Hippocampal formation (tissue), 2 donors: ENCODE measurements at places on chromosomes 5 and 9.

DNA sequence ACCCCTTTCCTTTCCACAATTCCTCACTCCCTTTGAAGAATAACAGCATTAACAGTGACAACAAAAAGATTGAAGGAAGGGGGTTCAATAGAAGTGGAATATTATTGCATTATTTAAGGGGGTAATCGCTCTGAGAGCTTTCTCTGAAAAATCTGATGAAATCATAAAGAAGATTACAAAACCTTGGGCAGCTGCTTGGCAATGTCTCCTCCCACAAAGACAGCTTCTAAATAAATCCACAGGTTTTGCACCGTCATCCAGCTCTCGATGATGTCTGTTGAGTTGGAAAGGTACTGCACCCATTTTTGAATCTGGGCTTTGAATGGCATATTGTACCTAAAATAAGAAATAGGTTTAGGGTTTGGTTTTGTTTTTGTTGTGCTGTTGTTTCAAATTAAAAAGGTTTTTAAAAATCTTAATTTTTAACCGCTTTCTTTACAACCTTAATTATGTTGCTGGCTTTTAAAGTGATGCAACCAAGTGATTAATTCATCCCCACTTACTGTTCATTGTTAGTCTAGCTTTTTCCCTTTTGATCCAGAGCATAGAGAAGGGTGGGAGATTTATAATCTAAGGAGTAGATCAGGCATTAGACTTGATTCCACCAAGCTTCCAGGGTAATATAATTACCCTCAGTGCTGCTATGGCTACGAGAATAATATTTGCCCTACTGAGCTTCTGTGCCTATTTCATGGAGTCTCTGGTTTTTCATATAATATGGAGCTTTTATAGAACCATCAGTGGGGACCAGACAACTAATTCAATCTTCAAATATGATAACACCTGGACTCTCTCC lies 85.0 kb downstream of the DNAH5 start:
- DNase-seq = no peak

DNA sequence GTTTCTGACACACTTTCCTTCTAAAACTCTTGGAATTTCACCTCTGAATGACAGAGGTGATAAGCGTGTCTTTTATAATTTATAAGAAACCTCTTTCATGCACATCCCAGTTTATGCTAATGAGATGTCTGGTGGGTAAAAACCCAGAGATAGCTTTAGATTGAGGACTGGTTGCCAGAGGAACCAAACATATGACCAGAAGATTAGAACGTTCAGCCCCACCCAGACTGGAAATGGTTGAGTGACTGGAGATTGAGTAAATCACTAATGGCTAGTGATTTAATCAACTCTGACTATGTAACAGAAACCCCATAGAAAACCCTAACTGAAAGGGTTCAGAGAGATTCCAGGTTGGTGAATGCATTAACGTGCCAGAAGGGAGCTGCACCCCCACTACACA lies 69.2 kb downstream of the CDH18 start:
- DNase-seq = no peak

DNA sequence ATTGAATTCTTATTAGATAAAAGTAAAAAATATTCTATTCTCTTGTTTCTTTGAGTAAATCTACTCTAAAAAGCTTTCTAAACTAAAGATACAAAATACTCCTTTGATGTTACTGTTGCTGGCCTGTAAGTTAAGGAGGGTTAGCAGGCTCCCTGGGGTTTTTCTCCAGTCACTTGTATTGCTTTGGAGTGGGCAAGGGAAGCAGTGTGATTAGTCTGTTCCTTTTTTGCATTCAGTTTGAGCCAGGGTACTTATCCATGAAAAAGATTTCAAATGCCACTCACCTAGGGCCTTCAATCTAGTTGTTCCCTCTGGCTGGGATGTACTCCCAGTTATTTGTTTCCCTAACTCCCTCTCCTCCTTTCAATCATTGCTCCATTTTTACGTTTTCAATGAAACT lies 256.2 kb upstream of the SMC2 start:
- DNase-seq = no peak

DNA sequence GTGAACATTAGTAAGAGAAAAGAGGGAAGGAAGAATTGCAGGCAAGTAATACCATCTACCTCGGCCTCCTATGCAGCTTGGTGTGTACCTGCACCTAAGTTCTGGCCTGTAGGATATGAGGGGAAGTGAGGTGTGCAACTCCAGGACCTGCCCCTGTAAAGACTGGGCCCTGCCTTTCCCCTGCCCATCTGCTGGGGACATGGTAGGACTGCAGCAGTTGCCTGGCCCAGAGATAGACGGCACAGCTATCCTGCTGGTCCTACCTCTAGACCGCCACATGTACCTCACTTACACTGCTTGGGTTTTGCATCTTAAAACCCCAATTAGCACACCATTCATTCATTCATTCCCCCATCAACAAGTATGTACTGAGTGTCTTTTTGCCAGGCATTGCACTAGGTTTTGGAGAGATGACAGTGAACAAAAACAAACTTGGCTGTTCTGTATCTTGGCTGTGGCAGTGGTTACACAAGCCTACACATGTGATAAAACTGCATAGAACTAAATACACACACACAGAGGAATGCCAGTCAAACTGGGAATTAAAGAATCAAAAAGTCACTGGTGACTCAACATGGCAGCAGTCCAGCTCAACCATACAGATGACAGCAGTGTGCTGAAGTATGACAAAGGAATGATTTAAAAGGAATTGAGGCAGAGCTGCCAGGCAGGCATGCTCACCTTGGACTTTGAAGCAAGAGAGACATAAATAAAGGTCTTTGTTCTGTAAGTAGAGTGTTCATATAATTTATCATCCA lies 23.3 kb upstream of the MGAT1 start:
- DNase-seq = no peak

DNA sequence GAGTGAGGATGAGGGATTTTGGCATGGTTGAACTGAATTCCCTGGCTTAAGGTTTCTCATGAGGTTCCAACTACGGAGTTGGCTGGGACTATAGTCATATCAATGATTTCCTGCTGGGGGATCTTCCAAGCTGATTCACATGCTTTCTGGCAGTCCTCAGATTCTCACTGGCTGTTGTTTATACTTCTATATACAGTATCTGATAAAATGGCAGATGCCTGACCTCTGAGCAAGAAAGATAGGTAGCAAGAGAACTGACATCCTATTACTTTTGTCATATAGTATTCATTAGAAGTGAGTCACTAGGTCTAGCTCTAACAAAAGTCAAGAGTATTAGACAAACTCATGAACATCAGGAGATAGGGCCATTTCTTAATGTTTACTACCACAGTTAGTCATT lies 440.9 kb upstream of the EDIL3 start:
- DNase-seq = no peak

DNA sequence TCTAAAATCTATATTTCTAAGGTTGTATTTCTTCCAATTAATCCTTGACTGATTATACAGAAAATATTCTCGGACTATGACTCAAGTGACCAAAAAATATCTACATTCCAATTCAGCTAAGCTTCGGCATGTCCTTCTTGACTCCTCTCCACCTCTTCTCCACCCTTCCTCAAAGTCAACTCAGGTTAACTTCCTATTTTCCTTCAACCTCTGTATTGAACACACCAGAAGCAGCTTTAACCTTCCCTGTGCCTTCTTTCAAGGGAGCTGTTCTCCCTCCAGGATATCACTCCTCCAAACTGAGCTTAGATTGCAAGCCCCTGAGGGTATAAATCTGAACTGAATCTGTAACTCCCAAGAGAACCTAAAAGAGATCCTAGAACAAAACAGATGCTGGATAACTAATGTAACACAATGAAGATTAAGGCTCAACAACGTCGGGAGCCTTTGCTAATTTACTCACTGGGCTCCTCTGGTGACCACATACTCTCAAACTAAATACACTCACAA lies 1.1 kb downstream of the SLCO4C1 start:
- DNase-seq = no peak

GRCh38 chr9:125146247-125146646 lies 2.9 kb upstream of the SCAI start:
- no peak for DNase-seq

- no peak for DNase-seq
Measured at GRCh38 chr9:96620832-96621269, 1.2 kb upstream of the CDC14B start.

DNA sequence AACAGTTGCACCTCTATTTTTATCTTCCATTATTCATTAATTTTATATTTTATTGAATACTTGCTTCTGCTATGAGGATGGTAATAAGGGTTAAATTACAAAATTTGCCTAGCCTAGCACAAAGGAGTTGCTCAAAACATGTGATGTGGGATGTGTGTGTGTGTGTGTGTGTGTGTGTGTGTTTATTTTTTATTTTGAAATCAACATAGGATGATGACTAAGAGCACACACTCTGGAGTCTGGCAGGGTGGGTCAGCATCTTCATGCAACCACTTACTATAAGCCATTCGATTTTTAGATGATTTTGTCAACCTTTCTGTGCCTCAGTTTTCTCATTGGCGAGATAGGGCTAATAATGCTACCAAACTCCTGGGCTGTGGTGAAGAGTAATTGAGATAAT lies 57.7 kb upstream of the MAMDC2 start:
- no peak for DNase-seq

- no peak for DNase-seq
Measured at GRCh38 chr5:125950012-125950615, 473.1 kb upstream of the GRAMD2B start.

DNA sequence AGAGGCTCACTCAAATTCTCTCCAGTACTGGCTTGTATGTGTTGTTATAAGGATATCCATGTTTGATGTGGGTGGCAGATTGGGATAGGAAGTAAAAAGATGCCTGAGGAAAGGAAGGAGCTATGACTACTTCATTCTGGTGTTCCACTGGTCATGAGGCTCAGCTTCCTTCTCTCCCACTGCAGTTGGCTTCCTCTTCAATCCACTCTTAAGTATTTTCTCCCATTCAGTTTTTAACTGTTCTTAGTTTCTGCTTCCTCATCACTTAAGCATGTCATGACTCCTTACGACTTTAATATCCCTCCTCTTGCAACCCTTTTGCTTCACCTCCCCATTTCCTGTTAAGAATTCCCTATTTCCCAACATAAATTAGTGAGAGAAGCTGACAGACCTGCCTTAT lies 81.1 kb downstream of the PJA2 start:
- no peak for DNase-seq

DNA sequence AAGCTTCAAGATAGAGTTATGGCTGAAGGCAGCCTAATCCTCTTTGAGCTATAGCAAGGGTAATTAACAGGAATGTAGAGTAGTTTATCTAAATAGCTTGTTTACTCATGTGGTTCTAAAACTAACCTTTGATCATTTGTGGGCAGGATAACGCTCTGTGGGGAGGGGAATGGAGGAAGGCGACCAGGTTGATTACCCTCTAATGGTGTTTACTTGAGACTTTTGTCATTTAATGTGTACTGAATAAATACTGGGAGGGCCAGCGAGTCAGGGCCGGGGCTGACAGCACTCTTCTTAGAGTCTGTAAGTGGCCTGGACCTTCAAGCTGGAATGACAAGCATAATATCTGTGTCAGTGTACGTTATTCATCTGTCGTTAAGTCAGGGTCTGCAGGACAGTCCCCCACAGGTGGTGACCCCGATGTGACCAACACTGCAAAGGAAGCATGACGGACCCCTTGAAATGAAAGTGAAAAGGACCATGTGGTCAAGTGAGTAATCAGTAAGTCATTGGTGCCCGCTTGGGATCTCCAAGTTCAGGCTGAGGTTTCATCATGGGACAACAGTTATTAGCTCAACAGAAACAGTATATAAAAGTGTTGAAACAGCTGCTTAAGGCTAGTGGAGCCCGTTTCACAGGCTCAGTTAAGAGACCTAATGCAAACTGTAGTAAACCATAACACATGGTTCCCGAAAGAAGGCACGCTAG lies 162.6 kb downstream of the CPLANE1 start:
- no peak for DNase-seq

GRCh38 chr5:170716396-170716795 lies 67.1 kb upstream of the GABRP start:
- no peak for DNase-seq

- DNase-seq = no peak
Measured at GRCh38 chr9:124017051-124017928, 5.7 kb downstream of the LHX2 start.

DNA sequence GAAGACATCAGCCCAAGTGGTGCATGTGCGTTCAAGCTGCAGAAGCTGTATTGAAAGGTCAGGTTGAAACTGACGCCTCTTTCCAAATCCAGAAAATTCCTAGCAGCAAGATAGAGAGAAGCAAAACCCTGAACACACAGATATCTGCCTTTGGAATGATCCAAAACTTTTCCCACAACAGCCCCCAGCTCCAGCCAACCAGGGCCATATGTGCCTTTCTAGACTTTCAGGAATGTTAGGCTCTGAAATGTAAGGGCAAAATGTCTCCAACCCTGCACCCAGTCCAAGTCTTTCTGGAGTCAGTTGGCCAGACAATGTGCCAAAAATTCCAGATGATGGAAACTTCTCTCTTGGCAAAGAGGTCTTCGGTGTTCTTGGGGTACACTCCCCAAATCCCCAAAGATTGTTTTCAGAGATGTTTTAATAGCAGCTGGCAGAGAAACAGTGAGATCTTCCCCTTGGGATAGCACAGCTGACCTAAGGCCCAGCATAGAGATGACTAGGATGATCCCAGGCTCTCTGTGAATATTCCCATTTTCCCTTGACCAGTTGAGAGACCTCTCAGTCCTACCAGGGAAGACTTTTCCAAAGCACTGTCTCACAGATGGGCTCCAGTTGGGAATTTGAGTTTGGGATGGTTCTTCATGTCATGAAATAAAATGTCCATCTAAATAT lies 440.4 kb upstream of the CD180 start:
- DNase-seq = no peak

DNA sequence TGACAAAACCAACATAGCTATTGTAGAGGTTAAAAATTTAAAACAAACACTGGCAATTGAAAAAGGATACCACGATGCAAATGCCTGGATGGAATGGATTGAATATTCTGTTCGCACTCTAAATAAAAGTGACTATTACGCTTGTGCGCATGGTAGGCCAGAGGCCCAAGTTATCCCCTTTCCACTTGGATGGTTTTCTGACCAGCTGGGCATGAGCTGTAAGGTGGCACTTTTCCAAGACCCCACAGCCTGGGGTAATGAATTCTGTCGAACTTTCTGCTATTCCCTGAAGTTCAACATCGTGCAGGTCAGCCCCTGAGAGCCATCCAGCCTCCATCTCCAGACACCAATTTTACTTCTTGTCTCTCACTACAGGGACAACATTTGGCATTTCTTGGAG lies 5.4 kb upstream of the RNF180 start:
- no peak for DNase-seq

GRCh38 chr9:116182876-116183275 lies 29.3 kb downstream of the PAPPA start:
- no peak for DNase-seq

GRCh38 chr5:141982626-141983025 lies 13.7 kb downstream of the RNF14 start:
- no peak for DNase-seq

DNA sequence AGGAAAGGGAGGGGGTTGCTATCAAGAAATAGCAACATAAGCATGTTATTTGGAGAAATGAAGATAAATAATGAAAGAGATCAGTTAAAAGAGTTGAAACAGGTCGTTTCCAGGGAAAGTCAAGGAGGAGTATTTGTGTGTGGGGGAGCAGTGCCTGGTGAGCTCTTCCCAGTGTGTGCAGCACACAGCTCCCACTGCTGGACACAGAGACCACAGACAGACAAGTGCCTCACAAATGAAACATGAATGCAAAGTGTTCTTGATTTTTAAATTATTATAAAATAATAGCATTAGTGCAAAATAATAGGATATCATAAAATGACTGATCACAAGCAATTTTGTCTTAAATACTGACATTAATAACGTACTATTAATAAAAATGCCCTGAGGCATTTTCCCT lies 40.8 kb downstream of the LIFR start:
- DNase-seq = no peak

GRCh38 chr5:120958877-120959485 lies 494.9 kb downstream of the PRR16 start:
- no peak for DNase-seq

- peak; percentile 77 for DNase-seq
Measured at GRCh38 chr5:87541033-87541432, 128.3 kb upstream of the CCNH start.
